ENCODE measurements at places on chromosomes 5 and 9.

DNA sequence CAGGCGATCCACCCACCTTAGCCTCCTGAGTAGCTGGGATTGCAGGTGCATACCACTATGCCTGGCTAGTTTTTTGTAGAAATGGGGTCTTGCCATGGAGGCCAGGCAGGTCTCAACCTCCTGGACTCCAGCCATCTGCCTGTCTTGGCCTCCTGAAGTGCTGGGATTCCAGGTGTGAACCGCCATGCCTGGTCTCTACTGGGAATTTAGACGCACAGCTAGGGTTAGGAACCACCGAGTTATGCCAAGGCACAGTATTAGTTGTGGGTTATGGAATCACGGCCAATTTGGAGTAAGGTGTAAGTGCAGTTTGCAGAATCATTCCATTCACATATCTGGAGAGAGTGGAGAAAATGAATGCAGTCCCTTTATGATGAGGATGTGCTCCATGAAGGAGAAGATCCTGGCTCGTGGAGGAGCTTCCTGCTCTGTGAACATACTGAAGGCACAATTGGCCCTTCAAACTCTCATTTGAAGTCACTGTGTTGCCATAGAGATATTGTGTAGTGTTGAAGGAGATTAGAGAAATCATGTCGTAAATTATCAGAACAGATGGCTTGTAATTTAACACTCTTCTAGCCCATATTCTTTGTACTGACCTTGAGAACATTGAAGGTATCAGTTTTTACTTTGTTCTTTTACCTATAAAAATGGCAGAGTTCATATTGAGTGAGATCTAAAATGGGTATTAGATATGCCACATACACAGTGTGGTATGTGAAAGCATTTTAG lies 18.8 kb downstream of the TRIO start:
- no peak for DNase-seq

DNA sequence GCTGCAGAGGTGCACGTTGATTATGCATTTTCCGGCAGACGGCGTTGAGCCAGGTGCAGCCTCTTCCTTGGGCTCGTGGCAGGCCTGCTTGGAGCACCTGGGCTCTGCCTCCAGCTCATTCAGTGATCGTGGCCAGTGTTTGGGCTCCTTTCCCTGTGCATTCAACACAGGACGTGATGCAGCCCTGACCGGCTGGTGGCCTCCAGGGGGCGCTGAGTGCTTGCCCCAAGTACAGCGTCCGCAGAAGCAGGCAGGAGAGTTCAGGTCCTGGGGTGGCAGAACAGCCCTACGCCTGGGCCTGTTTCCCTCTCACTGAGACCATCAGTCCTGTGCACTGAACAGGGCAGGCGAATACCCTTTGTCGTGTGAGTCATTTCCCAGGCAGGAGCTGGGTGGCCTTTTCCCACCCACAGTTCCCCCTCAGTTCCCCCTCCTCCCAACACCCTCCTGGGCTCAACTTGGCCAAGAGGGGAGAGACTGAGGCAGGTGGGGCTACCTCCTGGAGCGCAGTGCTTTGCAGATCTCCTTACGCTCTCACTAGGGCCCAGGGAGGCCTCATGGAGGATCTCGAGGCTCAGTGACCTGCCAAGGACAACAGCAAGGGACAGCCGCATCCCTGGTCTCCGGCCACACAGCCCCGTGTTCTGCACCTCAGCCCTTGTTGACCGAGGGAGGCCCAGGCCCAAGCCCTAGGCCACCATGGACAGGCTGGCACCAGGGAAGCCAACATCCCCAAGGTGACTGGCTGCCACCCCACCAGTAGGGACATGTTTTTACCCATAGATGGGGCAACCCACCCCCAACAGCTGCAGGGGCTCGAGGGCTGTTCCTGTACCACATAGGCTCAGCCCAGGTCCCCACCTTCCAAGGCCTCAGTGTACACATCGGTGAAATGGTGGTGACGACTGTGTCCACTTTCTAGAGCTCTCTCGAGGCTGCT lies 52.9 kb downstream of the LRSAM1 start:
- DNase-seq = peak; percentile 82

- peak; percentile 85 for DNase-seq
These were observed 34.7 kb downstream of the SHOC1 start for GRCh38 chr9:111759762-111760639.

- peak; percentile 21 for DNase-seq
These were observed 1.3 kb downstream of the RASA1 start for GRCh38 chr5:87268970-87269377.

- peak; percentile 44 for DNase-seq
These were observed 163.4 kb downstream of the SNX18 start for GRCh38 chr5:54680998-54681397.

DNA sequence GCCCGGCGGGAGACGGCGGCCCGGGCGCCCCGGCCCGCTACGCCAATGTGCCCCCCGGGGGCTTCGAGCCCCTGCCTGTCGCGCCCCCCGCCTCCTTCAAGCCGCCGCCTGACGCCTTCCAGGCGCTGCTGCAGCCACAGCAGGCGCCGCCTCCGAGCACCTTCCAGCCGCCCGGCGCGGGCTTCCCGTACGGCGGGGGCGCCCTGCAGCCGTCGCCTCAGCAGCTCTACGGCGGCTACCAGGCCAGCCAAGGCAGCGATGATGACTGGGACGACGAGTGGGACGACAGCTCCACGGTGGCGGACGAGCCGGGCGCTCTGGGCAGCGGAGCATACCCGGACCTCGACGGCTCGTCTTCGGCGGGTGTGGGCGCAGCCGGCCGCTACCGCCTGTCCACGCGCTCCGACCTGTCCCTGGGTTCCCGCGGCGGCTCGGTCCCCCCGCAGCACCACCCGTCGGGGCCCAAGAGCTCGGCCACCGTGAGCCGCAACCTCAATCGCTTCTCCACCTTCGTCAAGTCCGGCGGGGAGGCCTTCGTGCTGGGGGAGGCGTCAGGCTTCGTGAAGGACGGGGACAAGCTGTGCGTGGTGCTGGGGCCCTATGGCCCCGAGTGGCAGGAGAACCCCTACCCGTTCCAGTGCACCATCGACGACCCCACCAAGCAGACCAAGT lies 723 bp downstream of the SNX18 start:
- peak; percentile 62 for DNase-seq

DNA sequence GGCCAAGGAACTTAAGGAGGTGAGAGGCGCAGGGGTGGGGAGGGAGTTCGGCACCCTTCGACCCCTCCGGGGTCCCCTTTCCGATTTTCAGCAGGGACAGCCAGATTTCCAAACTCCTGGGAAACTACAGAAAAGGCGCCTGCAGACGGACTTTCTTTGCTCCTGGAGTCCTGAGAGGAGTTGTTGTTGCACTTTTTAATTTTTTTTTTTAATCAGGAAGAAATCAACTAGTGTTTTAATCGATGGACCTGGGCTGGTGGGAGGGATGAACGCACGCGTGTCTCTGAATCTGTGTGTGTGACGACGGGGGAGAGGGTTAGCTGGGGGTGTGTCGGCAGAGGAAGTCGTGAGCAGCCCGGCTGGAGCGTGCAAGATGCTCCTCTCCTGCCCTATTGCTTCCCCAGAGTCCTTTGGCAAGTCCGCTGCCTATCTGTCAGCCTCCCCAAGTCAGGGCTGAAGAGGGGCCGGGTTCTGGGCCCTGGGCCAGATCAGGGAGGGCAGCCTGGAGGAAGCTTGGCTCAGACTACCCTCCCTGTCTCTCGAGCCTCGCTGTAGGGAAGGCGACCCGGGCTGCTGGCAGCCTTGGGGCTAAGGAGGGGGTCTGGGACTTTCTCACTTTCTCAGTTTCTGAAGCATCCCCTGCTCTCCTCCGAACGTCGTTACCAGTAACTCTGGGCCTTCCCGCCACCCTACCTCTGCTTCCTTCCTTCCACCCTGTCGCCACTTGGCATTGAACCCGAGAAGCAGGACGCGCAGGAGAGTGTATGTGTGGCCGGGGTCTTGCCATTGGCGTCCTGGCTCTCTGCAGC lies 731 bp downstream of the PRR16 start:
- DNase-seq = peak; percentile 81
